ENCODE measurements at places on chromosomes 1 and 21. TPM values are rescaled to one million over a fixed set of nuclear protein-coding genes. Genes with fewer than 3 reads are reported as not detected.

KCNN3 gene
- 0.45 TPM for total RNA-seq

WNT3A gene
- 0.21 TPM for total RNA-seq

DNA sequence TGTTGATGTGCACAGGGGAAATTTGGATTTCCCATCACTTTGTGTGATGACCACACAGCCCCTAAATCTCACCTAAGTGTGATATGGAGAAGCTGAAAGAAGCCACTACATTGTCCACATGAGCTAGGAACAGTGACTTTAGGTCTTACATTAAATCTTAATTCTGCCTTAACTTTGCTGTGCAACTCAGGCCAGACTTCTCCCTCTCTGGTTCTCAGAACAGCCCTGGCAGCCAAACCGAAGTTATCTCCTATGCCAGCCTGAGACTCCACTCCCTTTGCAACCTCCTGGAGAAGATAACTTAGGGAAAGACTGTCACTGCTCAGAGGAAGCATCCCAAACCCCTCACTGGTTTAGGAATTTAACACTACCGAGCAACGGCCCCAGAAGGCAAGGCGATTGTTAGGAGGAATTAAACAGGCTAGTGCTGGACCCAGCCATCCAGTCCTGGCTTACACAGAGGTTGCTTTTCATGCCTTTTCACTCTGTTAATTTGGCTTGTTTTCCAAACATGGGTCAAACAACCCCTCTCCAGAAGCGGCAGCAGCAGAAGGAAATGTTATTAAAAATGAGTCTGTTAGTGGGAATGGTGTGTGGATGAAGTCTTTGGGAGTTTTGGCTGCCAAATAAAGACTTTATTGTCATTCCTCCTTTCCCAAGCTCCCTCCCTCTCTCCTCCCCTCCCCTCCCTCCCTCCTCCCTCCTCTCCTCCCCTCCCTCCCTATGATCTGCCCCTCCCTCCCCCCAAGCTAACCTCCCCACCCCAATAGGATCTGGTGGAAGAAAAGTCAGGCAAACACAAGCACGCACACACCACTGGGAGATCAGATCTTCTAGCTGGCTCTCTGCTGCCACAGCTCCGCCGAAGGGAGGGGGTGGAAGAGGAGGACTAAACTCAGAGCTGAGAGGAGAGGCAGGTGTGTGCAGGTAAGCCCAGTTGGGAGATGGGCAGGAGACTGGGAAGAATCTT is at the start of gene PRELP:
Gene PRELP (plus strand): TSS at position 795 of the 970 bp plus-strand sequence. CDS start 7,379 bp downstream, outside the sequence.
- H3K4me3 ChIP-seq = peak within 1 kb of the TSS; percentile 23
- peaks cover 36% of the 10 kb centered on the region for H3K4me1 ChIP-seq
- no peak for DNase-seq
- H3K36me3 ChIP-seq = no peaks in the 10 kb centered on the region

DNA sequence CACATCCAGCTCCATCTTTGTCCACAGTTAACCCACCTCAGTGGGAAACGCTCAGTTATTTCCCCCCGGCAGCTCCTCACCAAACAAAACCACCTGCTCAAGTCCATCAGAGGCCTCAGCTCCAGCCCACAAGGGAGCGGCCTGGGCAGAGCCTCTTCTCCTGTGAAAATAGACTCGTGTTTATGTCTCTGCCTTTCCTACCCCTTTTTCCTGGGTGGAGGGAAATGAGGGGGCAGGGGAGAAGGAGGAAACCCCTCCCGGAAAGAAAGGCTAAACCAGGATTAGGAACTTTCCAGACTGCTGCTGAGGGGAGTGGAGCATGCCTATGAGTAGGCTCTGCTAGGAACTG is 81.6 kb downstream of the PAX7 start:
- no peak for DNase-seq
- H3K4me1 ChIP-seq = peaks cover 5% of the 10 kb centered on the region
- H3K36me3 ChIP-seq = no peaks in the 10 kb centered on the region
- peaks cover 57% of the 10 kb centered on the region for H3K27me3 ChIP-seq
- H3K4me3 ChIP-seq = no peak overlapping the region

DNA sequence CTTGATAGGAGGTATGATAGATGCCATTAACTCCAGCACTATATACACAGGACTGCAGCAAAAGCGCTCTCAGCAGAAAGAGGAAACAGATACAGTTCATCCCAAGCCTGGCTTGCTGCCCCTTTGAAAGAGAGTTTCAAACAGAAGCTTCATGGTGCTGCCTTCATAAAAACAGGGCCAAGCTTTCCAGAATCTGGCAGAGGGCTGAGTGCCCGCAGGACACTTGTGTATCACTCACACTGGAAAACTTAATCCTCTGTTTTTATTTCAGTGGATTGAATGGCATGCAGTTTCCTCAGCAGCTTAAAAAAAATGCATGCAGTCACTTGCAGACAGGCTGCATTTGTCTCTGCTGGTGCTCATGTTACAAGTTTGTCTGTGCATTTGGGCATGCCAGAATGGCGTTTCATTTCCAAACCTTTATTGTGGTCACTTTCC is 40.4 kb downstream of the KCNJ15 start:
- H3K27ac ChIP-seq = no peak overlapping the region
- no peak for DNase-seq
- no peaks in the 10 kb centered on the region for H3K36me3 ChIP-seq
- H3K4me1 ChIP-seq = peaks cover 49% of the 10 kb centered on the region
- no peak overlapping the region for H3K4me3 ChIP-seq
- no peaks in the 10 kb centered on the region for H3K27me3 ChIP-seq

- H3K27ac ChIP-seq = no peak overlapping the region
- H3K4me1 ChIP-seq = no peaks in the 10 kb centered on the region
Observed at GRCh38 chr21:42590431-42591131, 62.8 kb upstream of the PDE9A start.

- H3K27me3 ChIP-seq = no peaks in the 10 kb centered on the region
- H3K36me3 ChIP-seq = peaks cover 4% of the 10 kb centered on the region
- no peak overlapping the region for H3K4me3 ChIP-seq
Observed at GRCh38 chr1:8426996-8427395, 109.1 kb downstream of the SLC45A1 start.
